NCI-H2081 treated with DMSO at 0.1 percent for 48 hours (cell line): ENCODE measurements at places on chromosomes 4 and X.

DNA sequence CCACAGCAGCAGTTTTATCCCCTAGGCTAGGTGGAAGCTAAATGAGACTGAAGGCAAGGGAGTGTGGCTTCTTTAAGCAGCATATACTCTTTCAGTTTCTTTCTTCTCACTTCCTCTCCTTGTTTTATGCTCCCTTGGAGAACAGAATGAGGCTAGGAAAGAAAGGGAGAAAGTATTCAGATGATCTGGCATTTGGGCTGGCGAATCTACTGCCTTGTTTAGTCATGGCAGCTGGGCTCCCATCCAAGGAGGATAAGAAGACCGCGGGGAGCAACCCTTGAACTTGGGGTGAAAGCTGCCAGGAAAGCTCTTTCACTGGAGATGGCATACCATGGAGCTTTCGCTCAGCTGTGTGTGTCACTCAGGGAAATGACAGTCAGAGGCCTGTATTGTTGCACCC, 72.1 kb downstream of the ARHGEF38 start:
- DNase-seq, result no peak

DNA sequence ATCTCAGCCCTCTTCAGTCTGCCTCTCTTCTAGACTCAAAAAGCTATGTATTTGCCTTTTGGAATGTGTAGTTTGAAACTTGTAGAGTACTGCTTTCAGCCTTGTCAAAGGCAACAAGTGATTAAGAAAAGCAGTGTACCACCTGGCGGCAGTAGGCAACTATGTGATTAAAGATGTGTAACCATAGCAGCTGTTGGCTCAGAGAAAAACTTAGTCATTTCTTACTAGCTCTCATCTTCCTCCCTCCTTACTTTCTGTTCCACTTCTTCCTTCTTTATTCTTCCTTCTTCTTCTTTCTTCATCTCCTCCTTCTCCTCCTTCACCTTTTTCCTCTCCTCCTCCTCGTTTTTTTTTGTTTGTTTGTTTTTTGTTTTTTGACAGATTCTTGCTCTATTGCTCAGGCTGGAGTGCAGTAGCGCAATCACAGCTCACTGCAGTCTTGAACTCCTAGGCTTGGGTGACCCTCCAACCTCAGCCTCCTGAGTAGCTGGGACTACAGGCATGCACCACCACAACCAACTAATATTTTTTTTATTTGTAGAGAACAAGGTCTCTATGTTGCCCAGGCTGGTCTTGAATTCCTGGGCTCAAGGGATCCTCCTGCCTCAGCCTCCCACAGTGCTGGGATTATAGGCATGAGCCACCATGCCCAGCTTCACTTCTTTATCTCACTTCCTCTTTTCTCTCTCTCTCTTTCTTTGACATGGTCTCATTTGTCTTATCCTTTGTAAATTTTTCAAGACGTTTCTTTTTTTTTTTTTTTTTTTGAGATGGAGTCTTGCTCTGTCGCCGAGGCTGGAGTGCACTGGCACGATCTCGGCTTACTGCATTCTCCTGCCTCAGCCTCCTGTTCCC, 32.6 kb downstream of the ABHD18 start:
- no peak for DNase-seq

GRCh38 chr4:110467400-110467799, 8.6 kb upstream of the ENPEP start:
- no peak for DNase-seq

DNA sequence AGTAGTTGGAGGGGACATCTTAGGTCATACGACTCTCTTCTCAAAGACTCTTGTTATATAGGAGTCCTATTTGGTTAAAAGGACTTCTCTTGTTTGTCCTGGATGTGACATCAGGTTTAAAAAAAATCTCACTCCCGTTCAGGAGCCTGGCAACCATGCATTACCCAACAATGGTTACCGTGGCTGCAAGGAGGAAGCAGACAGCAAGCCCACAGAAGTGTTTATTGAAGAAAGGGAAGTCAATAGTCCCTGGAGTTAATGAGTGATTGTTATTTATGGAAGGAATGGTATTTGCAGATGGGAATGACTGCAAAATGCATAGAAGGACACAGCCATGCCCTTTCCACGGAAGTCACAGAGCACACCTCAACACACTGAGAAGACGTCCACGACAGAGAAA, 75.9 kb upstream of the ENPP6 start:
- no peak for DNase-seq

GRCh38 chrX:15059474-15059873, 186.3 kb downstream of the MOSPD2 start:
- DNase-seq, result no peak

- no peak for DNase-seq
Observed at GRCh38 chrX:9557091-9557490, 92.2 kb downstream of the TBL1X start.

DNA sequence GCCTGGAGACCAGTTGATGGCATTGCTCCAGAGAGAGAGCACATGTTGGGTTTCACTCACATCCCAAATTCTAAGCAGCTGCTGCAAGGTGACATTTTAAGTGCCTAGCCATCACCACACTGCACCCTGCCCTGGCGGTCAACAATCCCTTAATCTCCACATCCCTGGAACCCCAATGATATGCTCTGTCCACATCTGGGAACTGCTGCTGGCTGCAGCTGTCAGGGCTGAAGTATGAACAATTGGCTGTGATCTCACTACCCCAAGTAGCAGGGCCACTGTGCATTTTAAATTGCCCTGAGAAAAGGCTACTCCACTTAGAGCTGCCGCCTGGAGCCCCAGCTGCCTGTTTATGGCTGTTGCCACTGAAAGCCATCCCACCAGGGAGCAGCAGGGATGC, 190.6 kb downstream of the ACTRT1 start:
- DNase-seq, result no peak

DNA sequence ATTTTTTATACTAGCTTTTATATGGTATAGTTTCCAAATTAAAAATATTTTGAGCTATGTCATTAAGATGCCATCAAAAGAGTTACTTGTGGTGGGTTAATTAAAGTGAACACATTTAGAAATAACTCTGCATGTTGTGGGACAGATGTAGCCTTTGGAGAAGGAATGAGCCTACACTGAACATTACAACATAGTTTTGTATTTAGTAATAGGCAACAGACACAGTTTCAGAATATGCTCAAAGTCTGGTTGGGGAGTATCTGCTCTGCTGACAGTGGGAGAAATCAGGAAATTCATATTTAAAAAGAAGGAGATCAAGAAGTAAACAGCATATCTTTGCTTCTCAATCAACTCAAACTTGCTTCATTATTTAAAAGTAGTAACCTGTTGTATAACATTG, 23.7 kb downstream of the EMCN start:
- no peak for DNase-seq

DNA sequence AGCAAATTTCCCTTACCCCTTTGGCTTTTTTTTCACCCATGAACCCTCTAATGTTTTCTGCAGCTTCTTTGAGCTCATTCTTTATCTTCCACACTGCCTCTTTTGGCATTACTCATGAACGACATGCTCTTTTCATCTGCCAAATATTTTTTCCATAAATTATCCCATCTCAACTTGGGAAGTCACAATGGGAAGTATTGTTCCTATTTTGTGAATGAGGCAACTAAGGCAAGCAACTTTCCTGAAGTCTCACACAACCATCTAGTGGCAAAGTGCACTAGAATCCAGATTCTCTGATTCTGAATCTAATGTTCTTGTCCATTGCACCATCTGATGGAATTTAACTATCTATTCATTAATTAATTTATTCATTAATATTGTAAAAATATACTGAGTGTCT, 625 bp downstream of the RTL9 start:
- no peak for DNase-seq

DNA sequence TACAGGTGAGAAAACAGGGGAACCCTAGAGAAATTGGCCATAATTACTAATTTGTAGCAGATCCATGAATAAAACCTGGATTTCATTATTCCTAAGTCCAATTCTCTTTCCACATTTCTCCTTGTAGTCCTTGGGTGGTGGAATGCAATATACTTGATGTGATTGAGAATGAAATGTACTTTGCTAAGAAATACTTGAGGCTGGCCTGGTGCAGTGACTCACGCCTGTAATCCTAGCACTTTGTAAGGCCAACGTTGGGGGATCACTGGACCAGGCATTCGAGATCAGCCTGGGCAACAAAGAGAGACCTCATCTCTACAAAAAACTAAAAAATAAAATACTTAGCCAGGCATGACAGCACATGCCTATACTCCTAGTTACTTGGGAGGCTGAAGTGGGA, 15.9 kb downstream of the TMEM184C start:
- DNase-seq, result no peak

DNA sequence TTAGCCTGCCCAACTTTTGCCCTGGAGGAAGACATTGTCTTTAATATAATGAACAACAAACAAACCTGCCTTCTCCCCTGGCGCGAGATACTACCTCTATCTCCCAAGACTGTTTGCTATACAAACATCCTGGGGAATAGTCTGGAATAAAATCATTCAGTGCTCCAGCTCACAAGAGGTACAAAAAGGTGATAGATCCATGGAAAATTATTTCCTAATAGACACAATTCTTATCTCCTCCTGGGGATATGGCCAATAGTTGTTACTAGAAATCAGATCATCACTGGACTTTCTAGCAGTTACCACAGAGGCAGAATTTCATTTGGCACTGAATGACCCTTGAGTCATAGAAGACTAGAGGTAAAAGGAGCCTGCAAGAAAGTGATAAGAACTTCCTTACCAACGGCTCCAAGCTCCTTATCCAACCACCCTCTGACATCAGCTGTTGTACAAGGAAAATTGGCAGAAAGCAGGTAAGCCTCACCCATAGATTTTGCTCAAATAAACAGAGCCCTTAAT, 38.1 kb downstream of the MID1 start:
- no peak for DNase-seq

GRCh38 chrX:5648941-5649568, 579.6 kb downstream of the NLGN4X start:
- DNase-seq, result no peak

DNA sequence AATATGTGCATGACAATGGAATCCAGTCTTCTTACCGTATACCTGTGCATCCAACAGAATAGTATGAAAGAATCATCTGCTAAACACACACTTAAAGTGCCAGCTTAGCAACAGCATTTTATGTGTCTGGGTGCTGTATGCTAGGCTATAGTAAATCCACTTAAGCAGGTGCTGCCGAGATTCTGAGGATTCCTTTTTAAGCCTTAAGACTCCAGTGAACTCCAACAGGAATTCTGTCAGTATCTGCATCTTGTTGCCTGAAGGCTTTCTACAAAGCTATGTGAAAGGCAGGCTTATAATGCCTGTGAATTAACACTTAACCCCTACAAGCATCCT, 1076.4 kb upstream of the PABPC4L start:
- no peak for DNase-seq

DNA sequence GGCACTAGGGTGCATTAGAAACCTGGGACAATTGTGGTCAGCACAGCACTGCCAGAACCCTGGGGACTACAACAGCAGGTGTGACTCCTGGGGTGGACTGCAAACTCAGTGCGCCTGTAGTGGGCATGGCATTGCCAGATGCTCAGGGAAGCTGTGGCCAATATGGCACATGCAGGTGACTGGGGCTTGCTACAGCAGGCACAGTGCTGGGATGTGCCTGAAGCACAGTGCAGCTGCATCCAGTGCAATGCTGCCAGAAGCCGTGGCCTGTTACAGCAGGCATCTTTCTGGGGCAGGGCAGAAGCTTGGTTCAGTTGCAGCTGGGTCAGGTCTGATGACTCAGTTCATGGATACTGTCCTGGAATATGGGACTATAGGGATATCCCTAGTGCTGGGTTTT, 445.8 kb downstream of the CCSER1 start:
- DNase-seq, result no peak

- DNase-seq, result no peak
Observed at GRCh38 chr4:128525992-128526630, 238.5 kb upstream of the PGRMC2 start.

DNA sequence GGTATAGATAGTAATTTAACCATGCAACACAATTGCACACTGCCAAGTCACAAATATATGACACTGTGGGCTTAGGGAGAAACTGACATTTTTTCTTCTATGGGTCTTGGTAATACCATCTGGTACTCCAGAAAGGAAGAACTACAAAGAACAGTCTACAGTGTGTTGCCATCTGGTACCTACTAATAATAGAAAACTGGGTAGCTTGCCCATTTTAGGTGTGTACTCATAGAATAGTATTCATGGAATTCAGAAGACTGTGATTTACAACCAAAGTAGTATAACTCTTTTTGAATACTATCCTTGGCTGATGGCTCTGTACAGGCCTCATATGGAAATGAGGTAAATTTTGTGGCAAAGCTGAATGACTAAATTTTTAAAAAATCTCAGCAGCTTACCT, 132.6 kb upstream of the RPS6KA6 start:
- no peak for DNase-seq

DNA sequence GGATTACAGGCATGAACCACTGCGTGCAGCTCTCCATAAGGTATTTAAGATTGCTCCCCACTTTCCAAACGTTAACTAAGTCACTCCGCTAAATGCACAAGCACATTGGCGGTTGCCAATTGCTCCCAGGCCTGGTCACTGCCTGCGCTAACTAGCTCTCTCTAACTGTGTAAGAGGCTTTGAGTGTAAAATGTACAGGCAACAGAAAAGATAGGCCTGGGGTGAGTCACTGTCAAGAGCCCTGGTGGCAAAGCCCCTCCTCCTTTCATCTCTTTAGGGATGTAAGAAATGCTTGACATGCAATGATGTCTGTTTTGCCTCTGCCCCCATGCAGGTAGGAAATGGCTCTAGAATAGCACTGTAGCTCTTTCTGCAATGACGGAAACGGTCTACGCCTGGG, 329.7 kb upstream of the GATB start:
- DNase-seq, result no peak

GRCh38 chr4:155679343-155679742, 12.7 kb downstream of the GUCY1A1 start:
- no peak for DNase-seq

DNA sequence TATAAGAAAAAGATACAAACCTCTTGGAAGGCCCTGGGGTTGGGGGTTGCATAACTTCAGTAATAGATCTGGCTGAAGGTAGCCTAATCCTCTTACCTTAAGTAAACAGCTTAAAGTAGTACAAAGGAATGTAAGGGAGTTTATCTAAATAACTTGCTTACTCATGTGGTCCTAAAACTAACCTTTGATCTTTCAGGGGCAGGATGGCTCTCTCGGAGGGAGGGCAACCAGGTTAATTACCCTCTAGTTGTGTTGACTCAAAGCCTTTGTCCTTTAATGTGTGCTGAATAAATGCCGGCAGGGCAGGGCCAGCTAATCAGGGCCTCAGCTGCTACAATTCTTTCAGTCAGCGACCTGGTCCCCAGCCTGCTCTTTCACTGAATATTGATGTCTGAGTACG, 822.0 kb upstream of the SLIT2 start:
- no peak for DNase-seq

DNA sequence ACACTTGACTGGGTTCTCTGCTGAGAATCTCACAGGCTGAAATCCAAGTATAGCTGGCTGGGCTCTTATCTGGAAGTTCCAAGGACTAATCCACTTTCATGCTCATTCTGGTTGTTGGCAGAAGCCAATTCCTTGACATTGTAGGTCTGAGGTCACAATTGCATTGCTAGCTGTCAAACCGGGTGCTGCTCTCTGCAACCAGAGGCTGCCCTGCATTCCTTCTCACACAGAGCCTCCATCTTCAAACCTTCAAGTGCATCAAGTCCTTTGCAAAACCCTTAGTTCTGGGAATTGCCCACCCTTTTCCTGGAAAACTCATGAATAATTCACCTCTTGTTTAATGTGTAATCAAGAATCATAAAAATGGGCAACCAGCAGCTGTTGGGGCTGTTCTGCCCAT, 404.2 kb downstream of the KCNIP4 start:
- no peak for DNase-seq
